Stimulated activated CD4-positive, alpha-beta T cell treated with anti-CD3 and anti-CD28 coated beads, Interleukin-4, amount 100 ng/mL, for 4 hours (primary cell): ENCODE measurements at places on chromosomes 1 and 21.

GRCh38 chr1:180521474-180522212 is 19.3 kb upstream of the ACBD6 start:
- no peak for DNase-seq

- DNase-seq = no peak
These were observed 21.2 kb downstream of the AGRN start for GRCh38 chr1:1041092-1041523.

GRCh38 chr1:228166170-228166936 is 749 bp downstream of the IBA57 start:
- DNase-seq = peak; percentile 49

DNA sequence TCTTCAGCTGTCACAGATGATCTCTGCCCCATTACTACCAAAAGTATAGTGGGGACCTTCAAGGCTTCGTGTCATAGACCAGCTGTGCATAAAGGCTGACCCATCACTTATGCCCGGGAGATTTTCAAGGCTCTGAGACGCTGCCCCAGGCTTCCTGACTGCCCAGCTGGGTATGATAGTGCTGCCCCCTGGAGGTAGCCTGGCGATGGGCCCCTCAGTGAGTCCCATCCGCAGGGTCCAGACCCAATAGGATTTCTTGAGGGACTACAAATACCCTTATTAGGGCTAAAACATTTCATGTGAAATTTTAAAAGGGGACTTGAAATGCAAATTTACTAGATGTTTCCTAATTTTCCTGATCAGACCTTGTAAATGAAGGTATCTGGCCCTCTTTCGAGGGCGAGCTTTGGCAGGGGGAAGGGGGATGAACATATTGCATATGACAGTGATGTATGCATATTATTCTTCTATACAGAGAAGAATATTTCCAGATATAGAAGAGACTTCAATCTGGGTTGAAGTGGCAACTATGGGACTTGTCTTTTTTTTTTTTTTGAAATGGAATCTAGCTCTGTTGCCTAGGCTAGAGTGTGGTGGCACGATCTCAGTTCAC is 11.7 kb upstream of the FCMR start:
- DNase-seq = peak; percentile 69

- no peak for DNase-seq
These were observed 280.3 kb downstream of the HMCN1 start for GRCh38 chr1:186014370-186015037.

DNA sequence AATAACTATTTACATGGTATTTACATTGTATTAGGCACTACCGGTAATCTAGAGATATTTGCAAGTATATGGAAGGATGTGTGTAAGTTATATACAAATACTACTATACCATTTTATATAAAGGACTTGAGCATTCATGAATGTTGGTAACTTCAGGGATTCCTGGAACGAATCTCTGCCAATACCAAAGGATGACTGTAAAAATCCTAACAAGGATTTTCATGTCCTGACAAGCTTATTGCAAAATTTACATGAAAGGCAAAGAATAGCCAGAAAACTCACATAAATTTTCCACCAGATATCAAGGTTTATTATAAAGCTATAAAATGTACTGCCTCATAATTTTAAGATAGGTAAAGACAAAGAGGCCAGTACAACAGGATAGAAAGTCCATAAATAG is 325.2 kb upstream of the NRIP1 start:
- DNase-seq = no peak

DNA sequence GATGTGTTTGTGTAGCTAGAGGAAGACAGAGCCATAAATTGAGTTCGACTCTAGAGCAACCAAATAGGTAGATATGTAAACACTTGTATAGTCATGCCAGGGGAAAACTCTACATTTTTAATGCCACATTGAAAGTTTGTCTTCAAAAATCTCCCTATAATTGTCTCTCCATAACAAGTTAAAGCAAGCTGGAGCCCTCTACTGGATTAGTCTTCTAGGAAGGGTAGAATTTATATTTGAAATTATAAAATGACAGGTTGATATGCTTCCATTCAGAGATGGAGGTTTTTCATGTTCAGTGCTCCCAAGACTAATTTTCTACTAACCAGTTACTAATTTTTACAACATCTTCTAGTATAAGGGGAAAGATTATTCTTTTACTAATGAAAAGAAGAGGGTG is 13.1 kb upstream of the COL24A1 start:
- DNase-seq = no peak

GRCh38 chr1:43836267-43836951 is 97.2 kb upstream of the ARTN start:
- peak; percentile 65 for DNase-seq

DNA sequence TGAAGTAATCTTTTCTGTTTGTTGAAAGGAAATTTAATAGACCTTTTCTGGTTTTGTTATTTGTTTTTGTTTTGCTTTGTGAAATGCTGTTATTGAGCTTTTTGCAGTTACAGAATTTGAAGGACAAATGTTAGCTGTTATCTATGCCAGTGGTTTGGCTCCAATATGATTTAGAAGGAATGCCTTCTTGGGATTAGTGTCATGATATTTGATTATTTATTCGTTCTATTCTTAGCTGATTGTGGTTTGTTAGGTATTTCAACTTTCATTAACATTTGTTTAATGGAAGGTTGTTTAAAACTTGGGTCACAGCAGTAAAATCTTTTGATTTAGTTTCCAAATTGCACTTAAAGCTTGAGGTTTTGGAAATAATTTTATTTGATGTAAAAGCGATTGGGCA is 33.5 kb downstream of the ADGRL2 start:
- DNase-seq = no peak

DNA sequence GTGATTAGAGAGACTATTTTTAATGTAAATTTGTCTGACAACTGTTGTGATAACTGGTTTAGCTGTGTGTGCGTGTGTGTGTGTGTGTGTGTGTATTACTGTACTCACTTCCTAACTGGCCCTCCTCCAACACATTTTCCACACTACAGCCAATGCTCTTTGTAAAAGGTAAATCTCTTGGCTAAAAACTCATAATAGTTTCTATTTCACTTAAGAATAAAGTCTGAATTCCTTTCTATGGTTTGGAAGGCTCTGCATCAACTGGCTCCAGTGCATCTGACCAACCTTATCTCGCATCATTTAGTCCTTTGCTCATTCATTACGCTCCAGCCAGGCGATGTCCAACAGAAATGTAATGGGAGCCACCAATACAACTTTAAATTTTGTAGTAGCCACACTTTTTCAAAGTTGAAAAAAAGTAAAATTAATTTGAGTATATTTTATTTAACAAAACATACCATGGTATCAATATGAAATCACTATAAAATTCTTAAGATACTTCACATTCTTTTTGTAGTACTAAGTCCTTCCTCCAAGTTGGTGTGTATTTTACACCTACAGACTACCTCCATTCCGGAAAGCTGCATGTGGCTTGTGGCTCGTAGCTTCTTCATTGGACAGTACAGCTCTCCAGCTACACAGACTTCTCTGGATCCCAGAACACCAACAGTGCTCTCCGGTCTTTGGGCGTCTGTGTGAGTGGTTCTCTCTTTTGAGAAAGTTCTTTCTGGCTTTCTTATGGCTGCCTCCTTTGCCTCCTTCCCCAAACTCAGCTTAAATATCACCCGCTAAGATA is 68.9 kb downstream of the NRIP1 start:
- DNase-seq = no peak

DNA sequence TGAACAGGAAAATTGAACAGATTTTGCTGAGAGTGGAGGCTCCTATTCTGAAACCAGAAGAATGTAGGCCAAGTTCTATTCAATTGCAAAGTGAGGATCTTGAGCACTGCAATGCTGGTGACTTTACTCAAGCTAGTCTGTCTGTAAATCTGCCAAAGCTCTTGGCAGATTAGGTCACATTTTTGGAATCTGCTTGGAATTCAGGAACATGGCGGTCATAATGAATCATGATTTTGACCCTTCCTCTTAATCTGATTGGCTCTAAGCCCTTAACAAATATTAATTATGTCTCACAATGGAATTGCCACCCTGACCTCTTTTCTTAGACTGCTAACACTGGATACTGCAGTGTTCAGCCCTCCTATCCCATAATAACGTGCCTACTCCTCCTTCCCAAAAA is 7.2 kb upstream of the GNG12 start:
- no peak for DNase-seq

DNA sequence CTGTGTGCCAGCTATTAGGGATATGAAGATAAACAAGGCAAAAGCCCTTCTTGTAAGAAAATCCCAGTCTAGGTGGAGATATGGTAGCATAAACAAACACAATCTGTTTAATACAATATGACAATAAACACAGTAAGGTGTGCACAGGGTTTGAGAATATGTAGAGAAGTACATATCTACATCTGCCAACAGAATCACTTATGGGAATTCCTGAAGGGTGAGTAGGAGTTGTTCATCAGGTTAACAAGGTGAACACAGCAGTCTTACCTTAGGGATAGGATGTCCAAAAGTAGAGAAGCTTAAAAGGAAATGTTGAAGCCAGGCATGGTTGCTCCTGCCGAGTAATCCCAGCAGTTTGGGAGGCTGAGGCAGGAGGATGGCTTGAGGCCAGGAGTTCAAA is 57.7 kb upstream of the LRRC7 start:
- no peak for DNase-seq

- peak; percentile 30 for DNase-seq
These were observed at the start of gene ARHGEF11 for GRCh38 chr1:157045250-157046218. TSS of gene ARHGEF11 (minus strand) at chr1:157045742. CDS start at chr1:157044330, 1,412 bp downstream.

GRCh38 chr1:61141288-61142042 is 59.1 kb downstream of the NFIA start:
- no peak for DNase-seq

DNA sequence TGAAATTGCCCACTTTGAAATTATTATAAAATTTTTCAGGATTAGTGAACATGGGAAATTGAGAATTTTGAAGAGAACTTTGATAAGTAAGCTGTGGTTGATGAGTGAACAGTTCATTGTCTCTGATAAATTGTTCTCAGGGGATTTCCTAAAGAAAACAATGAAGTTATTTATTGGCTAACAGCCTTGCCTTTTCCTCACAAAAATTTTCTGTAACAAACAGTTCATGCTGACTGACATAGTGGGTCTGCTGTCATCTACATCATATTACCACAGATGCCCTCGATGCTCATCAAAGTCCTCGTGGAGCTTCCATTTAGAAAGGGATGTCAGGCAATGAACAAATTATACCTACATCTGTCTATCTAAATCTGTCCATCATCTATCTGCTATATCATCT is 113.4 kb downstream of the PTBP2 start:
- no peak for DNase-seq

- no peak for DNase-seq
These were observed 16.5 kb upstream of the BCAS2 start for GRCh38 chr1:114597949-114598348.

GRCh38 chr1:94980582-94981574 is 54.0 kb upstream of the CNN3 start:
- no peak for DNase-seq

DNA sequence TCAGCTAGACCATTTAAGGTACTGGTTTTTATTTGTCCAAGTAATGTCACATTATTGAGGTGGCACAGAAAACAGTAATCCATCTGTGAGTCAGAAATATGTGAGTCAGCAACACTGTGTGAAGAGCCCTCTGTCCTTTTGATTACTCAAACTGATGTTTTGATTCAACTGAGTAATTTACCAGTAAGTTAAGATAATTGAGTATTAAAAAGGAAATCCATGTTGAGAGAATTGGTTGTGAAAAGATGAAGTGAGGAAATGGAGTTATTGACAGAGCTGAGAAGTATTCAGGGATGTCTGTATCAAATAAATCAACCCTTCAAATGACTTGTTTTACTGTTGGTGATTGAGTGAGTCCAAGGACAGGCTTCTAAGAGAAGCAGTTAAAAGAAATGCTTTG is 302.7 kb upstream of the SGIP1 start:
- DNase-seq = no peak

GRCh38 chr1:21278860-21279845 is 11.1 kb downstream of the ECE1 start:
- no peak for DNase-seq

- DNase-seq = no peak
These were observed 123.5 kb downstream of the TIAM1 start for GRCh38 chr21:31220575-31220974.

DNA sequence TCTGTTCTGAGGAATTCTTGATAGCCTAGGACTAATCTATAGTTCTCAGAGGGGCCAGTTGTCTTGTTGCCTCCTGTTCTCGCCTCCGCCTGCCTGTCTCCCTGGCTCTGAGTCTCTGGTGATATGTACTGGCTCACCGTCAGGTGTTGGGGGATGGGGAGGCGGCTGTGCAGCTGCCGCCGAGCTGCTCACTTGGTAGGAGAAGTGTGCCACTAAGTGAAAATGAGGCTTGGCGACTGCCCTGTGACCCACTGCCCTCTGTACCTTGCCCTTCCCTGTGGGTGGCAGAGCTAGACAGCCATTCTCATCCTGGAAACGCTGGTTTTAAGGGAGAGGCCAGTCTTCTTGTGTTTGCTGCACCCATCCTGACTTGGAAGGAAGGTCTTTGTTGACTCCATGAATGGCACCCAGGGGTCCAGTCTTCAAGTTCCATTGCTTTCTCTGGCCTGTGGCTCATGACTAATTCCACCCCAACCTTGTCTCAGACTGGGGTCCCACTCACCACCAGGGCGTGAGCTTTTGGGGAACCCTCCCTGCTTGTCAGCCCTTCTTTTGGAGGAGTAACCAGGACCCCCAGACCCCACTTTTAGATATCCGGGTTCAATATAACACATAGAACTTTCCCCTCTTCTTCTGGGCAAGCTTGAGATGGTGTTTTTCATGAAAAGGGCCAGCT is 120.6 kb downstream of the CACNA1E start:
- no peak for DNase-seq

DNA sequence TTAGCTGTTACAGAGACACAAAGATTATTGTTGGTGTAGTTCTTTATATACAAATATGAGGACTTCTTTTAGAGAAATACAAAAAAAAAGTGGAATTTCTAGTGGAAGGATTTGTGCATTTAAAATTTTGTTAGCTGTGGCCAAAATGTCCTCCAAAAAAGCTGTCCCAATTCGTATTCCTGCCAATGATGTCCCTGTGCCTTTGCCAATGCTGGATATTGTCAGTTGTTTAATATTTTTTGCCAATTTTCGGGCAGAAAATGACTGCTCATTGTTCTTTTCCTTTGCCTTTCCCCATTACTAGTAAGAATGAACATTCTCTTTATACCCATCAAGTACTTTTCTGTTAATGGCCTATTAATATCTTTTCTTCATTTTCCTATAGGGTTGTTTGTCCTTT is 110.0 kb upstream of the HOOK1 start:
- DNase-seq = no peak

DNA sequence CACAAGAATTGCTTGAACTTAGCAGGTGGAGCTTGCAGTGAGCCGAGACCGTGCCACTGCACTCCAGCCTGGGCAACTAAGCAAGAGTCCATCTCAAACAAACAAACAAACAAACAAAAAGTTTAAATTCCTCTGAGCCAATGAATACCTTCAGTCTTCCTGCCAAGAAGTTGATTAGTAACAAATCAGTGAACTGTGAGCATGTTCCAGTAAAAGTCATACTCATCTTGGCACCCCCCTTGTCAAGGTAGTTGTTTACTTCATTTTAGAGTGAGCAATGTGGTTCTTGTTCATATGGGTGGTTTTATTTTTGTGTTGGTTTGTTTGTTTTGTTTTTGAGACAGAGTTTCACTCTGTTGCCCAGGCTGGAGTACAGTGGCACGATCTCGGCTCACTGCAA is 18.0 kb upstream of the SLC2A7 start:
- no peak for DNase-seq

- DNase-seq = no peak
These were observed 2.0 kb downstream of the ATF3 start for GRCh38 chr1:212610575-212610967.

GRCh38 chr1:43305461-43305860 is 4.7 kb downstream of the TIE1 start:
- no peak for DNase-seq

- no peak for DNase-seq
These were observed 6.9 kb downstream of the FMO2 start for GRCh38 chr1:171191992-171192391.

- no peak for DNase-seq
These were observed 10.2 kb upstream of the IFI16 start for GRCh38 chr1:158999316-159000069.
